Pulmonary artery endothelial cell (primary cell): ENCODE measurements at places on chromosomes 12 and 14. TPM values are rescaled to one million over a fixed set of nuclear protein-coding genes. Genes with fewer than 3 reads are reported as not detected.

CTSG gene
- total RNA-seq = not detected in 2 replicates

DNA sequence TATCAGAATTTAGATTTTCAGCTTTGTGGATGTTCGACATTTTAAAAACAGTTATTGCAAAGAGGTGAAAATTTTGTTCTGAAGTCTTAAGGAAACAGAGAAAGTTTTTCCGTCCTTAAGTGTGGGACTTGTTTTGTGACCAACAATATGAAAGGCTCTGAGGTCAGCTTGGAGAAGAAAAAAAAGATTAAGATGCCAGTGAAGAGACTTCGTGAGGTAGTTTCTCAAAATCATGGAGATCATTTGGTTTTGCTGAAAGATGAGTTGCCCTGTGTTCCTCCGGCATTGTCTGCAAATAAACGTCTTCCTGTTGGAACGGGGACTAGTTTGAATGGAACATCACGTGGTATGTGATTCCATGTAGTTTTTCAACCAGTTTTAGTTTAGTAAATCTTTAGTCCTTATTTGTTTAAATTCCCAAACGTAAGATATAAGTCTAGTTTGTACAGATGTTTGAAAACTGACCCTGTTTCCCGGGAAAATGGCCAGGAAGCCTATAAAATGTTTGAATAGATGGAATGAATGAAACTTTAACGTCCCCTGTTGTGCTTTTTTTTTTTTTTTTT is 682 bp downstream of the KIAA0586 start:
- no peak for DNase-seq

DNA sequence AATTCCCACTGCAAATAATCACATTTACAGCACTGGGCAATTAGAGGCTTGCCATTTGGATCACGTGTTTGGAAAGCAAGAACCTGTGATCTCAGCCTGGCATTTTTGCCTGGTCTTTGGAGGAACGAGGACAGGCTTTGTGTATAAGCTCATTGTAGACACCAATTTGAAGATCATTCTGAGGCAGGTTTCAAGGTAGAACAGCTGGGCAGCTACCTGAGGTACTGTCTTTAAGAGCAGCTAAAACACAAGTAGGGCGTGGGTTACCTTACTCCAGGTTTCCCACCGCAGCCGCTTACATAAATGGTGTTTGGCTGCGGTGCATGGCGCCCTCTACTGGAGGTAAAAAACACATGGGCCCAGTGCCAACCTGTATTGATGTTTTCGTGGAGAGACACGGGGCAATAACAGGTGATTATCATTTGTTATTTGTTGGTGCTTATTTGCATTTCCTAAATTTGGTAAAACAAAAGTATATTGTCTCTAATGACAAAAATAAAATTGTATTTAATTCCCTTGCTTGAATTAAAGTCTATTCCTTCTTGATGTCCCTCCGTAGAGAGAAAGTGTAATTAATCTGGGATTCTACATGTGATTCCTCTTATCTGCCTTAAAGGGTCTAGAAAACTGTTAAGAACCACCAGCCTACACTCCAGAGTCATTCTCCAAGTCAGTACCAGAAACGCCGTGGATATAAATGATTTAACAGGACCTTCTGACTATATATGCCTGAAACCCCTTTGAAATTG is 69.7 kb downstream of the SVOP start:
- DNase-seq = peak; percentile 27

DNA sequence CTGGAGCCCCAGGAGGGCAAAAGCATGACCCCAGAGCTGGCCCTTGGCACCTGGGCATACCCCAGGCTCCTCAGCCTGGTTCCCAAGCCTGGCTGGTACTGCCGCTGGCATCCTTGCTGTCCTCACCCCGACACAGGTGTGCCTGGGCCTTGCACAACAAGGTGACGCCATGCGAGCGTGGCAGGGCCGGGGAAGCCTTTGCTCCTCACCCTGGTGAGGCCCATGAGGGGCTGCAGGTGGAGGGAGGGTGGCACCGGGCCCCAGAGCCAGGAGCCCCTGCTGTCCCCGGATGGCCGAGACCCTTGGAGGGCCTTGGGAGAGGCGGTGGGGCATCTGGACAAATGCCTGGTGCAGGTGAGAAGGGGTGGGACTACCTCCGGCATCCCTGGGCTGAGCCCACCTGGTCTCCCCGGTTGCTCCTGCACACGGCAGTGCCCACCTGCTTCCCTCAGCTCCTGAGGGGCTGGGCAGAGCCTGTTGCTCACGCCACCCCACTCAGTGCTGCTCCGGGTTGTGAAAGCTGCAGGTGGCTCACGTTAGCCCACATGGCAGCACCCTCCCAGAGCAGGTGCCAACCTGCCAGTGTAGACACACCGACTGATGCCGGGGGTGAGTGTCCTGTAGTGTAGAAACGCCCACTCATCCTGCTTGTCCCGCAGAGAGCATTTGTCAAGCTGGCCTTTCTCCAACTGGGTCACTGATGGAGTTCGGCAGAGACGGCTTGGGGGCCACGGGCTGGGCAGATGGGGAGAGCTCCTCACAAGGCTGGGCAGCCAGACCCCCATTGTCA is 24.6 kb upstream of the KIF26A start:
- DNase-seq = no peak

AQP6 gene
- total RNA-seq = 0.04 TPM in 1 of 2 replicates, not detected in the other

DNA sequence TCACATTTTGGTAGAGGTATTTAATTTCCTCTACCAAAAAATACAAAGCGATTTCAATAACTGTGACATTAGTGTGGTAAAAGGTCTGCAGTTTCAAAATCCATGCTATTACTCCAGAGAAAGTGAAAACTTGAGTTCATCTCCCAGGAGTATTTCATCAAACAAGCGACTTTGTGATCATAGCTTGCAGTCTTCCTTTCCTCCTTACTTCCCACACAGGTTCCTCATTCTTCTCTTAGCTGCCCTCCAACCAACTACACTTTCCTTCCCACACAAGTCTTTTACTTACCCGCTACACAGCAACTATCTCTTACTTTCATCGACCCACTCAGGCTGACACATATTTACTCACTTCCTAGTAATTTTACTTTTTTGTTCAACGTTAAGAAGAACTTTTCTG is 413.4 kb upstream of the USP15 start:
- no peak for DNase-seq

P3H3 gene
- 66.5 and 83.1 TPM in 2 replicates for total RNA-seq

TAS2R42 gene
- not detected in 2 replicates for total RNA-seq

AMN gene
- total RNA-seq = 0.13 TPM in 1 of 2 replicates, not detected in the other

CLEC4C gene
- not detected in 2 replicates for total RNA-seq

DNA sequence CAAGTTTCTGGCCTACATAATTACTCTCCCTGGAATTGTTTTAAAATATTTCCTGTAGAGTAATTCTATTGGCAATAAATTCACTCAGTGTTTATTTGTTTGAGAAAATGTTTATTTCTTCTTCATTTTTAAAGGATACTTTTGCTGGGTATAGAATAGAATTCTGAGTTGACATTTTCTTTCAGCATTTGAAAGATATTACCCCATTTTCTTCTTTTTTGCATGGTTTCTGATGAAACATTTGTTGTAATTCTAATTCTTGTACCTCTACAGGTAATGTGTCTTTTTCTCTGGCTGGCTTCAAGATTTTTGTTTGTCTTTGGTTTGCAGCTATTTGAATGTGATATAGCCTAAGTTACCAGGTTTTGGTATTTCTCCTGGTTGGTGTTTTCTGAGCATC is 25.1 kb upstream of the ATF7IP start:
- DNase-seq = no peak

DNA sequence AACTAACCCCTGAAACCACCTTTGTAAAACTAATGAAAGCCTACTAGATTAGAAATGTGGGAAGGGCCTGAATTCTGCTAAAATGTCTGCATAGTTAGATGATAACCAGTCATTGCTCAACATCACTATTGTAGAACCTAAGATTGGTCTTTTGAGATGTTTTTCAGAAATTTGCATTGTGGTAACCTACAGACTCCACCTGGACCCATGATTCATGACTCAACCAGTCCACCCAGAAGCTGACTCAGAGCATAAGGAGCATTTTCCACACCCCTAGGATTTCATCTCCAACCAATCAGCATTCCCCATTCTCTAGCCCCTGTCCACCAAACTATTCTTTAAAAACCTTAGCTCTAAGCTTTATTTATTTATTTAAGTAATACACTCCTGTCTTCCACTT is 30.4 kb upstream of the CHGA start:
- DNase-seq = no peak

RHNO1 gene
- total RNA-seq = 19.5 and 27.9 TPM in 2 replicates

DNA sequence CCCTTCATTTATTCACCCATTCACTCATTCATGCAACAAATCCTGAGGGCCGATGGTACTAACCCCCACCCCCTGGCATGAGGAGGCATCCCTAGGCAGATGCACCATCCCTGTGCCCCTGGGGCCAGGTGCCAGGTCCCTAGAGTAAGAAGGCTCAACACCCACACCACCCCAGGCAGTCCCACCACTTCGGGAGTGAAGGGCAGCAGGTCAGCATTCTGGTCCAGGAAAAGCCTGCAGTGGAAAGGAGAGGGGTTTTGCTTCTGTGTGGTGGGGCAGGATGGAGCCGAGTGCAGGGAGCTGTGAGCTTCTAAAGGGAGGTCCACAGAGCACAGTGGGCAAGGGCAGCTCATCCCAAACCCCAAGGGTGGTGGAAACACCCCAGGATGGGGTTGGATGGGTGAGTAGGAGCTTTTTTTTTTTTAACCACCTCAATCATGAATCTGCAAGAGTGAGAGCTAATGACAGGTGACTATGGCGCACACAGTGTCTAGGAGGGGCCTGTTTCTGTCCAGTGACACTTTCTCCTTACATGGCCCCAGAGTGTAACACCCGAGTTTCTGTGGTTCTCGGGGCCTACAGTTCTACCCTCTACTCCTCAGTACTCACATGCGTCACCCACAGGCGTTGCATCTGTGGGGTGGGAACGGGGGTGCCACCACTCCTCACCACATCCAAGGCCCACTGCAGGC is 414.3 kb downstream of the TMEM121 start:
- no peak for DNase-seq

IGF1 gene
- 0.20 and 0.21 TPM in 2 replicates for total RNA-seq

DNA sequence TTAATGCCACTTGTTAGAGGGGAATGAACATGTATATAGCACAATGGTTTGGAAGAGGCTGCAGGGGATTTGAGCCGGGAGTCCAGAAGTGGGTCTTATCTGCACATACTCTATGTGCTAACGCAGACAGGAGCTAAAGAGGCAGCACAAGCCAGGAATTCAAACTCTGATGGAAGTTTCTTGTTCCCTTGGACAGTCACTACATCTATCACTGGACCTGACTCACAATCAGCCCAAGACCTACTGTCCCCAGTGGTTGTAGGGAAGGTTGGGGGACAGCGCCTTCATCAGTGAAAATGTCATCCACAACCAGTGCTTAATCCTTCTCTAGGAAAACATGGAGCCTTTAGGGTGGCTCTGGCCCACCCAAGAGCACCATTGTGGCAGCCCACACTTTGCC is 107.8 kb downstream of the GCH1 start:
- DNase-seq = no peak

NXPH4 gene
- 0.13 and 0.28 TPM in 2 replicates for total RNA-seq

RFX4 gene
- total RNA-seq = not detected in 2 replicates

DNA sequence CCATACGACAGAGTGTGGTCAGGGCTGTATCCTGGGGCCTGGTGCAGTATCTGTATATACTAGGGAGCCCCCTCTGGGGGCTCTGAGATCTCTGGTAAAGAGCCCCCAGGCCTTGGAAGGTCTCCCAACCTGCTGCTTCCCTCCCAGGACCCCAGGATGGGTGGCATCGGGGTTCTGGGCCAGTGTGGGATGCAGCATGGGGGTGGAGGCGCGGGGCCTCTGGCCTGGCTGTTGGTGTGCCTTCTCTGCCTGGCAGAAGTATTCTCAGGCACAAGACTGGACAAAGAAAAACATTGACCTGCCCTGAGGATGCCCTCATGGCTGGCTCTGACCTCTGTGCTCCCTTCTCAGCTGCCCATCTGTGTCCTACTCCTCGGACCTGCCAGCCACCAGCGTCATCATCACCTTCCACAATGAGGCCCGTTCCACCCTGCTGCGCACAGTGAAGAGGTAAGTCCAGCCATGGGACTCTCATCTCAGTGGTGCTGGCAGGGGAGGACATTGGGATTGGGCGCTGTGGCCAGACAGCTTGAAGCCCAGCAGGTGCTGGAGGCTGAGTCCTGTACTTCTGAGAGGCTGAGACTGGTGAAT is 64.5 kb downstream of the GALNT16 start:
- no peak for DNase-seq

DNA sequence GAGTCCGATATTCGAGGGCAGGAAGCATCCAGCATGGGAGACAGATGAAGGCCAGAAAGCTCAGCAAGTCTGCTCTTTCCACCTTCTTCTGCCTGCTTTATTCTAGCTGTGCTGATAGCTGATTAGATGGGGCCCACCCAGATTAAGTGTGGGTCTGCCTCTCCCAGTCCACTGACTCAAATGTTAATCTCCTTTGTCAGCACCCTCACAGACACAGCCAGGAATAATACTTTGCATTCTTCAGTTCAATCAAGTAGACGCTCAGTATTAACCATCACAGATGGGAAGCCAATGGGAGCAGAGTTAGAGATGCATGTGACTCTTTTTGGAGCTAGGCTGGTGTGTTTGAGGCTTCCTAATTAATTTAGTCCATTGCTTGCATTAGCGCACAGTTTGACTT is 17.0 kb downstream of the C12orf75 start:
- no peak for DNase-seq

GRCh38 chr14:73465823-73466532 is 7.6 kb upstream of the NUMB start:
- no peak for DNase-seq

GRCh38 chr12:89346741-89347324 is 5.5 kb downstream of the DUSP6 start:
- peak; percentile 94 for DNase-seq

DNA sequence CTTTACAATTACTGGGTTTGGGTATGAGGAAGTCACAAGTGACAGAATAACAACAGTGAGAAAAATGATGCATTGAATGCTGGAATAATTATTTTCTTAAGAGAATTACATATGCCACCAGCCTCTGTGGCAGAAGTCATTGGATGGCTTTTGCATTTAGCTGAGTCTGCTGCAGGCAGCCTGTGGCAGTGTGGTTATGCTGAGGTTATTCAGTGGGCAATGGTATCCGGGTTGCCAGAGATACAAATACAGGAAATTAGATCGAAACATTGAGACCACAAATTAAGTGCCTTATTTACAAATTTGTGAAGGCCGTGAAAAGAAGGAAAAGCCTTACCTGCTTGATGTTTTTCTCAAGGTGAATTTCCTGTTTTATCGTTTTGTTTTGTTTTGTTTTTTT is 1050.0 kb downstream of the GALC start:
- no peak for DNase-seq

VCPKMT gene
- total RNA-seq = 3.7 and 5.4 TPM in 2 replicates

- no peak for DNase-seq
Observed at GRCh38 chr14:67526676-67527459, 6.2 kb upstream of the PLEKHH1 start.

GARIN6 gene
- not detected in 2 replicates for total RNA-seq

- no peak for DNase-seq
Observed at GRCh38 chr12:103462675-103463074, 33.1 kb downstream of the C12orf42 start.

OLR1 gene
- total RNA-seq = not detected in 2 replicates

- no peak for DNase-seq
Observed at GRCh38 chr14:94485944-94486841, 10.2 kb upstream of the SERPINA9 start.

NKX2-1 gene
- total RNA-seq = not detected in 2 replicates

OTOGL gene
- total RNA-seq = 0.63 and 5.3 TPM in 2 replicates
